Epithelial cell of esophagus (primary cell): ENCODE measurements at places on chromosomes 2 and 18.

DNA sequence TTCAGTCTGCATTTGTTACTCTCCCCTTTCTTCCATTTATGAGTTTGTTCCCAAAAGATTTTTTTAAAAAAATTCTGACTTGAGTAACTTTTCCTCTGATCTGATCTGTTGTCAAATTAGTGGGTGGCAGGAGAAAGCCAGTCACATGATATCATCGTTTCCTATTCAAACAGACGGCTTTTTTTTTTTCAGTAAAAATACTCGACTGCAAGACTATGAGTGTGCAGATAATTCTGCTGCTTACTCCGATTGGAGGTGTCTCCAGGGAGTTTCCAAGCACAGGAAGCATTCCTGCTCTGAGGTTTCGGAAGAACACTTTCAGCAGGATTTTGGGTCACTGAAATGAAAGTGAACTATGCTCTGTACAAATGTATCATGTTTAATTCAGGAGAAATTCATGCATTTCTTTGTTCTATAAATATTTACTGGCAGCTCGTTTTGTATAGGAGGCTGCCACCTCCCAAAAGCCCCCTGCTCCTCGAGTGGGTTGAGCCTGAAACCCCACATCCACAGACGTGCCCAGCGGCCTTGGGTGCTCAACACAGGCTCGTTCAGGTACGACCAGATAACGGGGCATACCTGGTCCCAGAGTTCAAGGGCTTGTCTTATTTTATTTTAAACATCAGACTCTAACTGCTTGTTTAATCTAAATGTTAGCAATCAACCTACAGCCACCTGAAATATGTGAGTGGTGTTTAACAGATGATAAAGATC is 126.9 kb upstream of the ZNF516 start:
- DNase-seq, result peak; percentile 61

DNA sequence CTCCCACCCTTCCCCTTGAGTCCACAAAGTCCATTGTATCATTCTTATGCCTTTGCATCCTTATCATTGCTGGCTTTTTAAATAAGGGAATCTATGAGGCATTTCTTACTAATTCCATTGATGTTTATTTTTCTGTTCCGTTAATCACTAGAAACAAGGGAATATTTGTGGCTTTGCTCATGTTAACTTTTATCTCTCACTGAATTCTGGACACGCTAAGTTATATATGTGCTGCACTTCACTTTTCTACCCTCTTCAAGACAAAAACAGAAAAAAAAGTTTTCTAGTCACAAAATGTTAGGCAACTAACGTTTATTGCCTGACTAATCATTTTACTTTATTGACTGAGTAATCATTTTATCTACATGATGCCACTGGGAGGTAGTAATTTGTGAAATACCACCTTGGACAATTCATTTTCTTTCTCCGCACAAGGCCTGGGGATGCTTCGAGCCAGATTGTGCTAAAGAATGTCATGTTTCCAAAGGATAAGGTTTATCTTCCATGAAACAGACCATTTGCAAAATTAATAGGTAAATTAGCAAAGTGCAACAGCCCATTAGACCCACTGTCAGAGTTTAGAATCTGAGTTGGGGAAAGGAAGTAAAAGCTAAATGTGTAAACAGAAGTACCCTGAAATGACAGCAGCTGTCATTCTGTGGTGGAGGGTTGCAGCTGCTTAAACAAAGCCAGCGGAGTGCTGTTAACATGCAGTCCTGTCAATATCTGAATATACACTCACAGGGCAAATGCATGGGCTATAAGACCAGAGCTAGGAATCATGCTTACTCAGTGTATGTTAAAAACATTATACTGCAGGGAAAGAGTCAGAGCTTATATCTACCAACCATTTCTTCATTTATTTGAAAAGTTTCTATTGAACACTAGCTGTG is 658.7 kb downstream of the CNTNAP5 start:
- no peak for DNase-seq

- no peak for DNase-seq
Measured at GRCh38 chr2:159217676-159218075, 68.8 kb downstream of the WDSUB1 start.

- DNase-seq, result no peak
Measured at GRCh38 chr2:64283641-64284361, 139.6 kb upstream of the PELI1 start.

- DNase-seq, result no peak
Measured at GRCh38 chr2:29323961-29324360, 208.7 kb downstream of the CLIP4 start.

DNA sequence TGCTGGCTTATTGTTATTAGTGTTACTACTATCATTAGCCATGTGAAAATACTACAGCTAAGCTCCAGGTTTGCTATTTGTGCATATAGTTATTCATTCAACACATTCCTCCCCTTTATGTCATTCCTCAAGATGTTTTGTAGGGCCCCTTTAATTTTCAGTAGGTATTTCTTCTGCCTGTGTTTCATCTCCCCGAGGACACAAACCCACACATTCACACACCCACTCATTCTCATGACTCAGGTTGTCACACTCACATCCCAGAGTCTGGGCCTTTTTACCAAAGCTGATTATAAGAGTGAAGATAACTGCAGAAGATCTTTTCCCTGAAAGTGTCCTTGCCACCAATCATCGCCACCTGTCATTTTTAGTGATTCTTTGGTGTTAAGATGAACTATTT is 68.6 kb upstream of the SPOPL start:
- peak; percentile 75 for DNase-seq

GRCh38 chr18:56086176-56086575 is 498.2 kb upstream of the TCF4 start:
- no peak for DNase-seq

- DNase-seq, result peak; percentile 75
Measured at GRCh38 chr2:113157118-113157896, 16.5 kb upstream of the PSD4 start.

GRCh38 chr18:13574355-13574754 is 152.0 kb downstream of the FAM210A start:
- DNase-seq, result no peak

DNA sequence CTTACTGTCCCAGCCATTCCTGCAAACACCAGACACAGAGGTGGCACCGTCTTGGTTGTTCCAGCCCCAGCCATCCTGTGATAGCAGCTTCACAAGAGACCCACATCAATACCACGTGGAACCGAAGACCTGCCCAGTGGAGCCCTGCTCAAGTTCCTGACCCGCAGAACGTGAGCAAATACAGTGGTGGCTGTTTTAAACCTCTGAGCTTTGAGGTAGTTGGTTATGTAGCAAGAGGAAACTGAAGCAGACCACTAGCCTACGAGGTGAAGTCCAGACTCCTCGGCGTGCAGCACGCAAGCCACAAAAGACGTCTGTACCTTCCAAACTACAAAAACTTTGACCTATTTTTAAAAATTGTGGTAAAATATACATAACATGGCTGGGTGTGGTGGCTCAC is 96.1 kb upstream of the ODC1 start:
- no peak for DNase-seq

DNA sequence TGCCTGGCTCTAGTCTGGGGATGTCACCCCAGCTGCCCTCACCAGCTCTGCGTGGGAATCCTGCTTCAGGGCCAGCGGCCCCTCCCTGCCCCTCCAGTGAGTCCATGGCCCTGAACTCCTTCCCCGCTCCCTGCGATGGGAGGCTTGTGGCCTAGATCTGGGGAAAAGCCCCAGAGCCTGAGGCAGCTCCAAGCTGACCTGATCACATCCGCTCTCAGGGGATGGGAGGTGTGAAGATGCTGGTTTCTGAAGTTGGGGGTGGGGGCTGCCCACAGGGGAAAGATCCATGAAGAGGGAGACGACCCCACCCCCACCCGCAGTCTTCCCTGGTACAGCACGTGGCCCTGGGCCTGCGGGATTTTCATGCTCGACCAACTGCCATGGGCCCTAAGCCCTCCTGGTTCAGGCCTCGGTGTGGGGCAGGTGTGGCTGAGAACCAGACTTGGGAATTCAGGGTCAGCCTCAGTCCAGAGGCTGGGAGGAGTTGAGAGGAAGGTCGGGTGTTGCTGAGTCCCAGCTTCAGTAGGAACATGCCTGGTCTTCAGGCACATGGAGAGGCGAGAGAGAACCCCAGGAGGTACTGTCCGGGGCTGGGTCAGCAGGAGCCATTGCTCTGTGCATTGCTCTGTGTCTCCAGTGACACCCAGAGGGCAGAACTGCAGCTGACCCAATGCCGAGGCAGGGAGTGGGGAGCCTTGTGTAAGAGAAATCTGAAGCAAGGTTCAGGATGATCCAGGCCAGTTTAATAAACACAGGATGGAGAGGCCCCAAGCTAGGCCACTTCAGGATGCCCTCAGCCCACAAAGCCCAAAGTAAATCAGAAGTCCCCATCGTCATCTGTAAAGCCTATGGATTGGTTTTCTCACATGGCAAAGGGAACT is 115.1 kb downstream of the CAPN13 start:
- DNase-seq, result no peak

DNA sequence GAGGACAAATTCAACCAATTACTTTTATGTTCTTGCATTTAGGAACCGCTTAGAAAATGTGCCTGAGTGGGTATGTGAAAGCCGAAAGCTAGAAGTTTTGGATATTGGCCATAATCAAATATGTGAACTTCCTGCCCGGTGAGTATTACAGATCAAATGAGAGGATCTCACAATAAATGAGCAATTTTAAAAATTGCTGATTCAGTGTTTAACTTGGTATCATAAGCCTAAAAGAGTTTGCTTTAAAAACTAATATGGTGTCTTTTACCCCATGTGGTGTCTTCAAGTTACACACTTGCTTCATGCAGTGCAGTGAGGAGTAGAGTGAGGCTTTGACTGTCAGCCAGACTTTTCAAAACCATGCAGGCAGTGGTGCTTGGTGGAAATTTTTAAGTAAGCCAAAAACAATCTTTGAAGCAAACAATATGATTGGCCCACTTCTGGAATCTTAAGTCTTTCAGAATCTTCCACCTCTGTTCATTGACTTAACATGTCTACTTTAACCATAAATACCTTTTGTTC is 199.6 kb downstream of the PHLPP1 start:
- no peak for DNase-seq

DNA sequence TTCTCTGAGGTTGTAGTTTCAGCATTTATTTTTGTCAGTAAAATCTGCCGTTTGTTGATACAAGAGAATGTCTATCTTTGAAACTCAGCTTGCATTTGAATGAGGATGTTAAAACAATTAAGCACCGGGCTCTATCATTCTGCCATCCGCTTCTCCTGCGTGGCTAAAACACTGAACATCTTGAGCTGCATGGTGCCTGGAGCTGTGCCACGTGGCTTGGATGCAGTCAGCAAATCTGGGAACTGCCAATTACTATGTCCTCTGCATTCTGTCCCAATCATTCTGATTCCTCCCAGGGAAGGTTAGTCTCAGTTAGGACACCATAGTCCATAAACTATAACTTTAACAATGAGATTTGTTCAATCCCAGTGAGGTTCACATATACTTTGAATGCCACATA is 598.4 kb downstream of the FBXO15 start:
- no peak for DNase-seq

DNA sequence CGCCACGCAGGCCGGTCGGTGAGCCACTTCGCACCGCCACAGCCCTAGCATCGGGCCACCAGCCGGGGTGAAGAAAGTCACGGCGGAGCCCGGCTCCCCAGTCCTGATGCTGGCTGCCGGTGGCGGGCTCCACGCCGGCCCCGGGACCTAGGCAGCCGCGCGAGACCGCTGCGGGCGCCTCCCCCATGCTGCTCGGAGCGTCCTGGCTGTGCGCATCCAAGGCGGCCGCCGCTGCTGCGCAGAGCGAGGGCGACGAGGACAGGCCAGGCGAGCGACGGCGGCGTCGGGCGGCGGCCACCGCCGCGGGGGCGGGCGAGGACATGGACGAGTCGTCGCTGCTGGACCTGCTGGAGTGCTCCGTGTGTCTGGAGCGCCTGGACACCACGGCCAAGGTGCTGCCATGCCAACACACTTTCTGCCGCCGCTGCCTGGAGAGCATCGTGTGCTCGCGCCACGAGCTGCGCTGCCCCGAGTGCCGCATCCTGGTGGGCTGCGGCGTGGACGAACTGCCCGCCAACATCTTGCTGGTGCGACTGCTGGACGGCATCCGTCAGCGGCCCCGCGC is 433 bp downstream of the SH3RF3 start:
- DNase-seq, result peak; percentile 19
